Esophagus squamous epithelium (tissue), 5 donors: ENCODE measurements at places on chromosomes 7 and 10. TPM values are rescaled to one million over a fixed set of nuclear protein-coding genes. Genes with fewer than 3 reads are reported as not detected.

The ACTR3C gene
- total RNA-seq = 15.6 TPM

The ADRA2A gene
- total RNA-seq = not detected

The TYW1B gene
- total RNA-seq = 2.9 TPM

The PLXNA4 gene
- total RNA-seq = 2.9 TPM

The TUBAL3 gene
- total RNA-seq = 0.19 TPM

The ITGB8 gene
- total RNA-seq = 24.2 TPM

The LDB3 gene
- total RNA-seq = 3.4 TPM

The PDE1C gene
- total RNA-seq = 0.19 TPM

The CYP2C9 gene
- 5.1 TPM for total RNA-seq

The SH2D4B gene
- total RNA-seq = not detected

DNA sequence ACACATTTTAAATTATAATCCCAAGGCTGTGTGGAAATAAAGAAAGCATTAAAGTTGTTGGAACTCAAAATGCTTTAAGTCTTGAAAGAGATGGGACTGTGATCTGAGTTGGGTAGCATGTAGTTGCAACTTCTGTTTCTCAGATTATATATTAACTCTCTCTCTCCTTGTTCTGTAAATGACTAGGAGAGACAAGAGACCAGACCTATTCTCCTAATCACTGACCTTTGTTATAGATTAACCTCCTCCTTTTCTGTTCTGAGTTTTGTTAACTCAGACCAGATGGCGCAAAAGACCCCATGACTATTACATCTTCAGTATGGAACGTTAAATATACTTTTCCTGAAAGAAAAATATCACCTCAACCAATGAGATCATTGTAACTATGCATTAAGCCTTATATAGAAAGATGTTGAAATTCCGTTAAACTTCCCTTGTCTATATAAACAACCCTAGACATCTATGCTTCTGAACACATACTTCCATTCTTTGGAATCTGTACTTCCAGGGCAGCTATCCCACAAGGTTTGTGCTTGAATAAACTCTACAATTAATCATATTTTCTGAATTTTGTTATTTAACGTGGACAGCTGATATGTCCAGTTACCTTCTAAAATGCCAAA lies 143.5 kb upstream of the TRIM24 start:
- no peak for DNase-seq
- no peaks in the 10 kb centered on the region for H3K36me3 ChIP-seq
- H3K4me3 ChIP-seq = no peak overlapping the region

- no peak for DNase-seq
- H3K4me3 ChIP-seq = no peak overlapping the region
- H3K4me1 ChIP-seq = peaks cover 22% of the 10 kb centered on the region
- H3K27me3 ChIP-seq = no peaks in the 10 kb centered on the region
Measured at GRCh38 chr7:27611059-27611458, 51.6 kb downstream of the HIBADH start.

- no peaks in the 10 kb centered on the region for H3K36me3 ChIP-seq
- H3K27me3 ChIP-seq = no peaks in the 10 kb centered on the region
- H3K4me3 ChIP-seq = no peak overlapping the region
- no peak for DNase-seq
Measured at GRCh38 chr7:131007439-131008330, 273.7 kb upstream of the KLF14 start.

GRCh38 chr10:20647756-20648155 lies 249.4 kb downstream of the NEBL start:
- no peaks in the 10 kb centered on the region for H3K36me3 ChIP-seq
- H3K27me3 ChIP-seq = no peaks in the 10 kb centered on the region
- H3K4me3 ChIP-seq = no peak overlapping the region
- no peak overlapping the region for H3K27ac ChIP-seq
- H3K4me1 ChIP-seq = no peaks in the 10 kb centered on the region

- no peak overlapping the region for H3K4me3 ChIP-seq
- H3K4me1 ChIP-seq = no peaks in the 10 kb centered on the region
- no peaks in the 10 kb centered on the region for H3K36me3 ChIP-seq
Measured at GRCh38 chr7:119868387-119868786, 404.6 kb upstream of the KCND2 start.

GRCh38 chr10:14312014-14312413 lies 18.7 kb downstream of the FRMD4A start:
- no peaks in the 10 kb centered on the region for H3K4me1 ChIP-seq
- no peaks in the 10 kb centered on the region for H3K36me3 ChIP-seq
- H3K27me3 ChIP-seq = no peaks in the 10 kb centered on the region
- H3K4me3 ChIP-seq = no peak overlapping the region

GRCh38 chr10:86657396-86658011 lies 3.2 kb downstream of the OPN4 start:
- no peak overlapping the region for H3K27ac ChIP-seq
- no peaks in the 10 kb centered on the region for H3K4me1 ChIP-seq
- no peak overlapping the region for H3K4me3 ChIP-seq

GRCh38 chr10:128780156-128780761 lies 654.0 kb upstream of the MKI67 start:
- no peak for DNase-seq
- no peaks in the 10 kb centered on the region for H3K36me3 ChIP-seq
- H3K27me3 ChIP-seq = no peaks in the 10 kb centered on the region
- H3K4me3 ChIP-seq = no peak overlapping the region
- H3K27ac ChIP-seq = no peak overlapping the region
- H3K4me1 ChIP-seq = no peaks in the 10 kb centered on the region

DNA sequence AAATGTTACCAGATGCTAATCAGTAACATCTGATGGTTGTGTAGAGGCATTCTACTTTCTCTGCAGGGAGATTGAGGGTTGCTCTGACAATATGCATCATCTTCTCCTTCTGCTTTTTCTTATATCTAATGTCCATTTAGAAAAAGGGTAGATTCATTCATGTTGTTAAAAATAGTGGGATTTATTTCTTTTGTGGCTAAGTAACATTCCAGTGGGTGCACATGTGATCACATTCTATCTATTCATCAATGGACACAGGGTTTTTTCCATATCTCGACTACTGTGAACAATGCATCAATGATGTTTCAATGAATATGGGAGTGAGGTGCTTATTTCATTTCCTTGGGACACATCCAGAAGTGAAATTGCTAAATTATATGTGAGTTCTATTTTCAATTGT lies 103.9 kb downstream of the CRPPA start:
- H3K4me3 ChIP-seq = no peak overlapping the region
- no peak overlapping the region for H3K27ac ChIP-seq
- no peaks in the 10 kb centered on the region for H3K27me3 ChIP-seq

GRCh38 chr10:110903280-110904278 lies 15.4 kb downstream of the BBIP1 start:
- no peak for DNase-seq
- no peaks in the 10 kb centered on the region for H3K36me3 ChIP-seq
- H3K27me3 ChIP-seq = no peaks in the 10 kb centered on the region
- peaks cover 26% of the 10 kb centered on the region for H3K4me1 ChIP-seq
- H3K4me3 ChIP-seq = no peak overlapping the region
- peak overlapping the region; percentile 46 for H3K27ac ChIP-seq

- H3K36me3 ChIP-seq = no peaks in the 10 kb centered on the region
- no peak overlapping the region for H3K27ac ChIP-seq
- DNase-seq = no peak
- no peak overlapping the region for H3K4me3 ChIP-seq
- H3K4me1 ChIP-seq = no peaks in the 10 kb centered on the region
- H3K27me3 ChIP-seq = no peaks in the 10 kb centered on the region
Measured at GRCh38 chr7:28905464-28905863, 52.7 kb downstream of the TRIL start.

DNA sequence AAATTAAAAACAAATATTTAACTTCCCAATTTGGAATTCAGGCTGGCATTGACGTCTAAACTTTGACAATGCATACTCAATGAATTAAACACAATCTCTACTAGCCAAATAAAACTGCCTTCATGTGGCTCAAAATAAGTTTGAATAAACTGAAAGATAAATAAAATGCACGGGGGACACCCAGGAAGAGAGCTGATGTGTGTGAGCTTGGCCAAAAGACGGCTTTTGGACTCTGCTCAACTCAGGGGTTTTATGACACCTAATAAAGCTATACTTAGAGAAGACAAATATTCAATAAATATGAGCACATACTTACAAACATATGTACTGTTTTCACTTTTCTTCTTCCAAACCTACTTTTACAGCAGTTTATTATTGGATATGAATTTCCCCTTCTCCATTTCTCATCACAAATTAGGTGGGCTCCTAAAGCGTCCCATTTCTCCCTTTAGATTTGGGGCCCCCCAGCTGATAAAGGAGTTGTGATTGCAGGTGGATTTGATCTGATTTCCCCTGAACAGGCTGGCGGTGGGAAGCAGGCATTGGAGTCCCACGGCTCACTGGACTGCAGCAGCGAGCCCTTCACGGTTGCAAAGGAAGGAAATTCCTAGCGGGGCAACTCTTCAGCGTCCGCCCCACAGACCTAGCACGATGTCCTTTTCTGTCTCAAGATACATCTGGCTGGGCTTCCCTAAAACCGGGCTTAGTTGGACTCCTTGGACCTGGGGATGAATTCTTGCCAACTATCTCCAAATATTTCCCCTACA lies 79.6 kb downstream of the INSIG1 start:
- no peak overlapping the region for H3K4me3 ChIP-seq
- H3K36me3 ChIP-seq = no peaks in the 10 kb centered on the region
- peaks cover 77% of the 10 kb centered on the region for H3K27me3 ChIP-seq
- DNase-seq = no peak

DNA sequence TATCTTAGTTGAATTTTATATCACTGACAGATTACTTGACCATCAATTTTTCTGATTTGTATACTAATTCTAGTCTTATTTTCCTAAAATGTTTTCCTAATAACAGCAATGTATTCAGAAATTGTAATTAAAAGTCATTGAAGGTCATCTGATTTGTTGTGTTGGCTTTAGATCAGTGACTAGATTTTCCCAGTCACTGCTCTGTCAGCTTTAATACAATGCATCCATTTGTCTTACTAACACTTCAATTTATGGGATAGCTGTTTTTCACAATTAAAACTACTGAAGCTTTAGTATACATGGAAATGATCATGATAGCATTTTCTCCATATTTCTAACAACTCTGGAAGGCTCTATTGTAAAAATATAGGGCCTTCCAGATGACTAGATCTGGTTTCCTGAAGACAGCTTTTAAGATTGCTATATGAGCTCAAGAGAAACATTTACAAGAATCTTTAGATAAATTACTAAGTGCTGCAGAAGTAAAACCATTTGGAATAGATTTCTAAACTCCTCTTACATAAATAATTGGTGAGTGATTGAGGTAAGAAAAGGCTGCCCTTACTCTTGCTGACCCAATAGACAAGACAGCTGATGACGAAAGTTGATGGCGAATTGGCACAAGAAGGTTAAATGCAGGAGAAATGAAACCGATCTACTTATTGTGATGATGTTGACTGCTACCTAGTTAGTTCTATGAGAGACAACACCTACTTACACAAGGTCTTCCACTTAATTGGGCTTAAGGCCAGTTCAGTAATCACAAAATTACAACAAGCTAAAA lies 74.1 kb downstream of the LRRTM3 start:
- H3K4me1 ChIP-seq = no peaks in the 10 kb centered on the region
- no peaks in the 10 kb centered on the region for H3K27me3 ChIP-seq
- no peak for DNase-seq
- no peak overlapping the region for H3K4me3 ChIP-seq
- H3K27ac ChIP-seq = no peak overlapping the region
- no peaks in the 10 kb centered on the region for H3K36me3 ChIP-seq

- H3K4me3 ChIP-seq = no peak overlapping the region
- no peak overlapping the region for H3K27ac ChIP-seq
- H3K4me1 ChIP-seq = no peaks in the 10 kb centered on the region
- no peak for DNase-seq
Measured at GRCh38 chr7:87091487-87092066, 32.1 kb upstream of the ELAPOR2 start.

DNA sequence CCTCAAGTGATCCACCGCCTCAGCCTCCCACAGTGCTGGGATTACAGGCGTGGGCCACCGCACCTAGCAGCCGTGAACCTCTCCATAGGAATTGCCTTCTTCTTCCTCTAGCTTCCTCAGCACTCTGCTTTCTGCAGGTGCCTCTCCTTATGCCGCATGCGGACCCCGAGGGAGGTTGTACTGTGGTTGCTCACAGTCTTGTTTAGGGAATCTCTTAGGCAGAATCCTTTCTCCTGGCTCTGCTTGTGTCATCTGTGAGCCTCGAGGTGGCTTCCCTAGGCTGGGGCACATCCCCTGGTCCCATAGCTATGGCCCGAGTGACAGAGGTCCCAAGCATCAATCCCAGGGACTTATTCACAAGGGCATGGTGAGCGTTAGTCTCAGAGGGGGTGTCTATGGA lies 33.2 kb upstream of the GIMAP8 start:
- no peak overlapping the region for H3K27ac ChIP-seq
- no peaks in the 10 kb centered on the region for H3K36me3 ChIP-seq
- no peak for DNase-seq
- no peak overlapping the region for H3K4me3 ChIP-seq
- no peaks in the 10 kb centered on the region for H3K27me3 ChIP-seq

DNA sequence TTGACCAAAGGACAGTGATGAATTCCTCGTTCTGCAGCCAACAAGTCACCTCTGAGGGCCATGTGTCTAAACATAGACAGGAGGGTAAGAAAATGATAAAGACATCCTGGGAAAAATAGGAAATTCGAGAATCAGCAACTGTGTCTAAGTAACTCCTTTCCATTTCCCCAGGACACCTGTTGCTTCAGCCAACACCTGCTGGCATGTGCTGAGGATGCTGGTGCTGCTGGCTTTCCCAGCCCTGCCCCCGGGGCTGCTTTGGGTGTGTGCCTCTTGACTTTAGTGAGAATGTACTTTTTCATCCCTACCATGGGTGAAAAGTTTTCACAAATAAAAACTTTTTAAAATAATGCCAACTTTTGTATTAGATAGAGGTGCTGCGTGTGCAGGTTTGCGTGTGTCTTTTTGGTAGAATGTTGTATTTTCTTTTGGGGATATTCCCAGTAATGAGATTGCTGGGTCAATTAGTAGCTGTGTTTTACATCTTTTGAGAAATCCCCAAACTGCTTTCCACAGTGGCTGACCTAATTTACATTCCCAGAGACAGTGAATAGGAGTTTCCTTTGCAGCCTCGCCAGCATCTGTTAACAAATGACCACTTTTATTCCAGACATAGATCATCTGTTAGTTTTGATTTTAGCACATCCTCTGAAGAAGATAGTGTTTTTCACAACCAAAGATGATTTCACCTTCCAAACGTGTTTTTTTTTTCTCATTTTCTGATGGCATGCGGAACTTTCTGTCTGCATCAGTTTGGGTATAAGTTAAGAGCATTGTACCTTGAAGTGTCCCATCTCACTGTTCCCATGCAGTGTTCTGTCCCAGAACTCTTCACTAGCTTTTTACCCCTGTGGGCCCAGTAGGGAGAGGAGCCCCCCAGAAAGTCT lies 104.2 kb upstream of the ACBD5 start:
- H3K36me3 ChIP-seq = no peaks in the 10 kb centered on the region
- H3K4me1 ChIP-seq = no peaks in the 10 kb centered on the region
- no peak for DNase-seq
- H3K4me3 ChIP-seq = no peak overlapping the region
- H3K27me3 ChIP-seq = no peaks in the 10 kb centered on the region

DNA sequence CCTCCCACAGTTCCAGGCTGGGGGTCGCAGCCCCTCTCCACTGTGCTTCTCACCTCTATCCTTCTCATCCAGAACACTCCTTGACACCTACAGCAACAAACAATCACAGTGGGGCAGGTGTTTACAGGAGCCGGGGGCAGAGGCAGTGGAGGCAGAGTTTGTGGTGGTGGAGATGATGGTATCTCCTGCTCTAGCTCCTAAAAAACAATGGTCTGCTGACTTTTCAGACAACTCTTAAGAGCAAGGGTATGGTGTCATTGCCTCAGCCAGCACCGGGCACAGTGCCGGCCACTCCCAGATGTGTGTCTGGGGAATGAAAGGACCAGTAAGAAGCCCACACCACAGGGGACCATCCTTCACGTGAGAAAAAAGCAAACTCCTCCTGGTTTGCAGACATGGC lies 36.3 kb upstream of the ANTXRL start:
- H3K36me3 ChIP-seq = no peaks in the 10 kb centered on the region
- no peaks in the 10 kb centered on the region for H3K4me1 ChIP-seq
- DNase-seq = no peak
